Posterior cingulate gyrus (tissue), 11 donors: ENCODE measurements at places on chromosomes 16 and 17.

DNA sequence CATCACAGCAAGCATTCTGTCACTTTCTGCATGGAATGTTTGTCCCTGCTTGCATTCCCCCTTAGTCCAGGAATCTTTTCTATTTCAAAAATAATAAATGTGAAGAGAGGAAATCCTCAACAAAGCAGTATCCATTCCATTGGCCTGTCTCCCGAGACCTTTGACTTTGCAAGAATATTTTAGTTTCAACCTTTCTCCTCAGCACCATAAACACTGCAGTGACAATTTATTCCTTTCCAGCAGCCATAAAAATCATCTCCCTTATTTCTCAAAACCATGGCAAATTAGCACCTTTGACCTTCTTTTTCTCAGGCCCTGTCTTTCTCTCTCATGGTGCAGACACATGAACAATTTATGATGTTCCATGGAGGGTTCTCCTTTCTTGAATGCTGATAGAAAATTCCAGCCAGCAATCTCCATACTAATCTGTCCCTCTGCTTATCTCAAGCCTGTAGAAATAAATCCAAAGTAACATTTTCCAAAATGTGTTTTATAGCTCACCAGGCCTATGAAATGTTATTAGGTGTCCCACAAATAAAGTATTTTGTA lies 352.1 kb upstream of the CCL2 start:
- no peak for DNase-seq

GRCh38 chr17:79078476-79079190 lies 4.0 kb downstream of the ENGASE start:
- no peak for DNase-seq

GRCh38 chr17:70329721-70330120 lies 160.4 kb downstream of the KCNJ2 start:
- DNase-seq, result no peak

- peak; percentile 55 for DNase-seq
These were observed 198.0 kb upstream of the MPHOSPH6 start for GRCh38 chr16:82368041-82368440.

GRCh38 chr17:57881143-57881542 lies 31.3 kb upstream of the MRPS23 start:
- no peak for DNase-seq

- DNase-seq, result peak; percentile 29
These were observed 231.3 kb downstream of the ENGASE start for GRCh38 chr17:79305768-79306423.

DNA sequence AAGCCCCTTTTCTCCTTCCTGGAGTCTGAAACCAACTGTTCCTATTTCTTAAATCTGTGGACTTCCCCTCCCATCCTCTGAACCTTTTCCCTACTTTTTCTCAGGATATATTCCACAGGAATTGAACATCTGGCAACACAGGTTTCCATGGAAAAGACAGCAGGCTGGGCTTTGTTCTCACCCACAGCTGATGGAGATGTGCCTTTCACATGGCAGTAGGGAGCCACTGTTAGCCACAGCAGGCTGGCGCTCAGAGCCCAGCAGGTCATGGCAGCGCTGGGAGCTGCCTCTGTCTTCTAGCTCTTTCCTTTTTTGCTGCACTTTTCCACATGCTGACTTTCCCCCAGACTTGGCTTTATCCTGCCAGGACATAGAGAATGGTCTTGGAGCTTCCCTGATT lies 116.4 kb upstream of the NLRP1 start:
- DNase-seq, result no peak

DNA sequence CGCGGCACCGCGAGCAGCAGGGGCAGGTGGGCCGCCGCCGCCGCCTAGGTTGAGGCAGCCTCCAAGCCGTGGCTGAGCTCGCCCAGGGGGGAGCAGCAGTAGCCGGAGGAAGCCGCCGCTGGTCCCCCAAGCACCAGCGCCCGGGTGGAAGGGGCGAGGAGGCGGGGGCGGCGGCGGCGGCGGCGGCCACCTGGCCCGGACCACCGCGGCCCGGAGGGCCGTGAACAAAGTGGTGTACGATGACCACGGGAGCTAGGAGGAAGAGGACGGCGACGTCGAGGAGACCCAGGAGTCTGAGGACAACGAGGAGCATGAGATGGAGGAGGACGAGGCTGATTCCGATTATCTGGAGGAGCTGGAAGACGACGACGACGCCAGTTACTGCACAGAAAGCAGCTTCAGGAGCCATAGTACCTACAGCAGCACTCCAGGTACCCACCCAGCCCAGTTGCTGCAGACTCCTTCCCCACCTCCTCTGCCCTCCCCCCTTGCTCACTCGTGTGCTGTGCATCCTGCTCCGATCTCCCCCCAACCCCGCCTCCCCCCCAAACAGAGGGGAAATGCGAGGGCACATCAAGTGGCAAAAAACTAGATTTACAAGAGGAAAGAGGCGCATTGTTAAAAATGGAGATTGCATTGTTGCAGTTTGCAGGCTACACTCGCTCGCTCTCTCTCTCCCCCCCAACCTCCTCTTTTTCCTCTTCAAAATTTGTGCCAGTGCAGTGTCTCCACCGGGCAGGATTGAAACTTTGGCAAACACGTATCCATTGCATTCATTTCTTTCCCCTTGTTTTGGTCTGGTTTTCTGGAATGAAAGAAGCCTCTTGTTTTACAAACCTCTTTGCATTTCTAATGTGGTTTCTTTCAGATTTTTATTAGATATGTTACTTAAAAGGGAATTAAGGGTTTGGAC lies 41.8 kb upstream of the AMZ2 start:
- DNase-seq, result no peak

DNA sequence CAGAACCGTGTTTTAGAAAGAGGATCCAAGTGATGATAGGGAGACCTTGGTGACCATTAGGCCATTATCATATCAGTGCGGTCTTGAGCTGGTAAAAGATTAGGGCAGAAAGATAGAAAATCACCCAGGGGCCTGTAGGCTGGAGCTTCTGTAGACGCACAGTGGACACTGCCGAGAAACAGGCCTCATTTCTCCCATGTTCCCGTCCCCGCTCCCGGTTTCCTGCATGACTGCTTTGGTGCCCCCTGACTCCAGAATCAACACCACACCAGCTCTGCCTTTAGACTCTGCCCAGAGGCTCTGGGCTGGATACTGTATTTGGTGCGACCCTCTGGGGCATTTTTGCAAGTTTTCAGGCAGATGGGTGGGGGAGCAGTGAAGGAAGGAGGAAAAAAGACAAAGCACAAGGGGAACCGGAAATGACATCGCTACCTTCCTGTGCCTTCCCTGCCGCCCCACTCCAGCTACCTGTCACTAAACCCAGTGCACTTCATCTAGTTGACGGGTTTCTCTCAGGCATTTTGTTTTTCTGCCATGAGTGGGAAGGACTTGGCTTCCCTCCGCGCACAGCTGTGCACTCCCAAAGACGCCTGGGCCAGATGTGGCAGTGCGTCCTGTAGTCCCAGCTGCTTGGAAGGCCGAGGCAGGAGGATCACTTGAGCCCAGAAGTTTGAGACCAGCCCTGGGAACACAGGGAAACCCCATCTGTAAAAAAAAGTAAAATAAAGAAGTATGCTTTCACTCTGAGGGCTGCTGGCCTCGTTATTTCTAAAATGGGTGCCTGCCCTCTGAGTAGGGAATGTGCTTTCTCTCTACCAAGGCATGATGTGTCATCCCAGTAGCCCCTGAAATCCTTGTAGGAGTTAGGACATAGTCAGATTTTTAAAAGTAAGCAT lies 214.1 kb downstream of the RPTOR start:
- DNase-seq, result no peak

DNA sequence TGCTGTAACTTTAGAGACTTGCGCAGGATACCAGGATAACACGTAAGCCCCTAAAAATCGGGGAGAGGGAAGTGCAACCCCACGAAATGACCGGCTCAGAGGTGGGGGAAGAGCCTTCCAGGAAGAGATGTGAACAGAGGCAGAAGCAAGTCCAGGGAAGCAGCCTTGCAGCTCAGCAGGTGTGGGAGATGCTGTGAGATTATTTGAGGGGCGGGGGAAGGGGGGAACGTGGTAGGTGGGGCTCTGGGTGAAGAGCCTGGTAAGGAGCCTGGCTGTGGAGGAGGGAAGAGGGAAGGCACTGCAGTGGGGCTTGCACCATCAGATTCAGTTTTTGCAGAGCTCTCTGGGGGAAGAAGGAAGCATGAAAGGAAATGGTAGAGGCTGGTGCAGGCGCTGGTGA lies 95.4 kb upstream of the CACNG5 start:
- DNase-seq, result no peak

DNA sequence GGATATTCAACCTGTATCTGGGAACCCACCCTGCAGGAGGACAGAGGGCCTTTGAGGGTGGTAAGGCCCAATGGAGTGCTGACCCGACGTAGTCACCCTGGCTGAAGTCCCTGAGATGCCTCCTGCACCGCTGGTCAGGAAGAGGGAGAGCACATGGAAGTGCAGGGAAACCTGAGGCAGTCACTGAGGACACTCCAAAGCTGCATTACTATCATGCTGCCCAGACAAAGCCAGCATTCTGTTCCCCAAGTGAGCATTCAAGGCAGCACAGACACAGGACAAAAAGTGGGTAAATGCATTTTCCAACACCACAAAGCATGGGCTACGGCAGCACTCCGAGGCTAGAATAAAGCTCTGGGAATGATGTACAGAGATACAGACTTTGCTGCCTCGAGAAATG lies 46.8 kb upstream of the BCAR1 start:
- no peak for DNase-seq

DNA sequence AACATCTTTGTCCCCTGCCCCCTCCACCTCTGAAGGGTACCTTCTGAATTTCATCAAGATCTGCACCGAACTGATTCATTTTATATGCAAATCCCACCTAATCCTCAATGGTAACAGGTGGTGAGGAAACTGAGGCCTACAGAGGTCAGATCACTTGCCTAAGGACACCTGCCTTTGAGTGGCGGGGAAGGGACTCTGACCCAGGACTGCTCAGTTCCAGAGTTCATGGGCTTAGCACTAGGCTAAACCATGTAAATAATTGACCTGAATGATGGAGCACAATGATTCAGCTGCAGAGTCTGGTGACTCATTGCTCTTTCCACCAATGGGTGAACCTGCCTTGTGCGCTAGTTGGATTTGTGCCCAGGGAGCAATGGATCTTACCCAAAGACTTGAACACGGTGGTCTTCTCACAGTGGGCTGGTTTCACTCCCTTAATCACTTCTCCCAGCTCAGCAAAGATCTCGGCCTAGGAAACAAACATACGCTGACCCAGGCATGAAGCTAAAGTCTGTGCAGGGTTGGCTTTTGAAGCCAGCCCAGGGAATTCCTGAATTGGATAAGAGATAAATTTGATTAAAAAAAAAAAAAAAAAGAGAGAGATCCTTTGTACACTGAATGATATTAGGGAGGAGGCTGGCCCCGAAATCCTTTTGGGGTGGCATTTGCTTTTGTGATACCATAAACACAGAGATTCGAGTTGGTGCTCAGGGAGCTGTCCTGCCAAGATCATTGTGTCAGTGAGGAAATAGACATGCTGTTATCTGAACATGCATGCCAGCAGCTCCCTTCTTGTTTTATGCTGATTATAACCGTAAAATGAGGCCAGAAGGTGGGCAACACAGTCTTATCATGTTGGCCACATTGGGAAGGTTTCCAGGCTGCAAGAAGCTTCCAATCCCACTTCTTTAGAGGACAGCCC lies 17.0 kb downstream of the CRYM start:
- DNase-seq, result no peak

DNA sequence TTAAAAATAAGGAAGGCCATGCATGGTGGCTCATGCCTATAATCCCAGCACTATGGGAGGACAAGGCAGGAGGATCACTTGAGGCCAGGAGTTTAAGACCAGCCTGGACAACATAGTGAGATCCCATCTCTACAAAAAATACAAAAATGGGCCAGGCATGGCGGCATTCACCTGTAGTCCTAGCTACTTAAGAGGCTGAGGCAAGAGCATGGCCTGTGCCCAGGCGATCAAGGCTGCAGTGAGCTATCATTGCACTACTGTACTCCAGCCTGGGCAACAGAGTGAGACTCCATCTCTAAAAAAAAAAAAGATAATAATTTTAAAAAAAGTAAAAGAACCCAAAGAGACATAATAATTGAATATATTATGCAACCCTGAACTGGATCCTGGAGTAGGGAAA lies 83.6 kb upstream of the ZNF423 start:
- DNase-seq, result no peak

DNA sequence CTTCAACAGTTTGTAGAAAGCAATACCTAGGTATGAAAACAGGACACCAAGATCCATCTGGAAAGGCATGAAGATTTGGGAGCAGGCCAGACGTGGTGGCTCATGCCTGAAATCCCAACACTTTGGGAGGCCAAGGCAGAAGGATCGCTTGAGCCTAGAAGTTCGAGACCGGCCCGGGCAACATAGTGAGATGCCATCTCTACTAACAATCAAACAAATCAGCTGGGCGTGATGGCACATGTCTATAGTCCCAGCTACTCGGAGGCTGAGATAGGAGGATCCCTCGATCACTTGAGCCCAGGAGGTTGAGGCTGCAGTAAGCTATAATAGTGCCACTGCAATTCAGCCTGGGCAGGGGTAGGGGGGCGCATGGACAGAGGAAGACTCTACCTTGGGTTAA lies 20.3 kb downstream of the LITAF start:
- DNase-seq, result peak; percentile 22

GRCh38 chr16:28035866-28036393 lies 27.6 kb downstream of the GSG1L start:
- DNase-seq, result no peak

DNA sequence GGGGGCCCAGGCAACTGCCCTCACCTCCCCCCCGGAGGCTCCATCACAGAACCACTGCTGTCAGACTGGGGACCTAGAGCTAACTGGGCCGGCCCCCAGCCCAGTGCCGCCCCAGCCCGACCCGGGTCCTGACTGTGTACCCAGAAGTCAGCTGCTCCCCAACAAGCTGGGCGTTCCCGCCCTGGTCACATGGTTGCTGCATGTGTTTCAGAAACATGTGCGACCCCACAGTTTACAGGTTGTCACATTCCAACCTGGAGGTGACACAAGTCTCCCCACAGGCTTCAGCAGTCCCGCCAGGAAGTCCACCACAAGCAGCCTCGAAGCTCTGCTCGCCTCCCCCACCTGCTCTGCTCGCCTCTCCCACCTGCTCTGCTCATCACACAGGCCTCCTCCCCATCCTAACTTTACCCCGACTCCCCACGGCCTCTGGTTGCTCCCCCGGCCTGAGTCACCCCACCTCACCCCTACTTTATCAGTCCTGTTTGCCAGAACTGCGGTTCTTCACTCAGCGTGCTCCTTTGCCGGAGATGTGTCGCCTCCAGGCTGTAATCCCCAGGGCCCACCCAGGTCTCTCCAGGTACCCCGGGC lies 968 bp downstream of the MRPL28 start:
- DNase-seq, result no peak

DNA sequence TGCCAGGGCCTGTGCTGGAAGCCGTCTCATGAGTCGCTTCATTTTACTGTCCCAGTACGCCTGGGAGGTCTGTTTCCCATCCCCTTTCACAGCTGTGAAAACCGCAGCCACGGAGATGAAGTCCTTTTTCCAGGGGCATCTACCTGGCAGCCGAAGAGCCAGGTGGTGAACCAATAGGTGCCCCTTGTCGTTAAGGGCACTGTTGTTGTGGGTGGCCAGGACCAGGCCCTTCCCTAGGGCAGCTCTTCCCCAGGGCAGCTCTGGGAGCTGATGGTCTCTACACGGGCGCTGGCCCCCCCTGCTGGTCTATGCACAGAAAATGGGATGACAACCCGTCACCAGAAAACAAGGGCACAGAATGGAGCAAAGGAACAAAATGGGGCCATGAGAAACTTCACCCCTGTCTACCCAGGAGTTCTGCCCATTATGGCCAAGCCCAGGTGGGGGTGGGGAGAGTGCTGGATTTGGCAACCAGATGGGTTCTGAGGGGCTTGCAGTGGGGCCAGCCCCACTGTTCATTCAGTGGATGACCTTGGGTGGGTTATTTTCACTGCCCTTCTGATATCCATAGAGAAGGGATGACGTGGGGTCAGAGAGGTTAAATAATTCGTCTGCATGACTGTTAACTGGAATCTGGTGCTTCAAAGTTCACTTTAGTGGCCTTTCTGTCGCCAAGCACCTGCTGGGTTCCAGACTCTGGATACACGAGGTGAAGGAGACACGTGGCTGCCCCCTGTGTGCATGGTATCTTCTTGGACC lies 11.5 kb downstream of the RMI2 start:
- DNase-seq, result peak; percentile 84
